ENCODE measurements at places on chromosomes 7 and 10. TPM values are rescaled to one million over a fixed set of nuclear protein-coding genes. Genes with fewer than 3 reads are reported as not detected.

CALN1 gene
- total RNA-seq: not detected

PRF1 gene
- total RNA-seq: 78.3 TPM

OR2A7 gene
- 3.9 TPM for total RNA-seq

SEMA3D gene
- not detected for total RNA-seq

C10orf90 gene
- total RNA-seq: not detected

PRSS2 gene
- not detected for total RNA-seq

FBH1 gene
- 66.0 TPM for total RNA-seq

CD36 gene
- total RNA-seq: not detected

HOXA3 gene
- not detected for total RNA-seq

ASZ1 gene
- not detected for total RNA-seq

TMEM176B gene
- total RNA-seq: not detected

PTN gene
- total RNA-seq: not detected

INA gene
- 0.25 TPM for total RNA-seq

CYP2W1 gene
- not detected for total RNA-seq

LANCL2 gene
- total RNA-seq: 11.3 TPM

LHFPL3 gene
- total RNA-seq: not detected

KCND2 gene
- not detected for total RNA-seq

CYP2C19 gene
- total RNA-seq: not detected

ACTR3C gene
- 11.7 TPM for total RNA-seq

LRRC18 gene
- total RNA-seq: not detected

GARS1 gene
- 165 TPM for total RNA-seq

FAM25A gene
- total RNA-seq: not detected

NPC1L1 gene
- total RNA-seq: not detected

GJC3 gene
- total RNA-seq: 0.16 TPM

PNLIPRP2 gene
- not detected for total RNA-seq

SVIL gene
- total RNA-seq: 15.6 TPM

GRID2IP gene
- total RNA-seq: not detected

FKBP9 gene
- total RNA-seq: 1.3 TPM

OPN1SW gene
- total RNA-seq: not detected

OPALIN gene
- total RNA-seq: not detected

MGMT gene
- 17.9 TPM for total RNA-seq

CRHR2 gene
- total RNA-seq: not detected

C7orf57 gene
- 0.11 TPM for total RNA-seq

METTL27 gene
- 2.7 TPM for total RNA-seq

FANK1 gene
- not detected for total RNA-seq

BUB3 gene
- 216 TPM for total RNA-seq

HGF gene
- not detected for total RNA-seq

HSPB1 gene
- 59.2 TPM for total RNA-seq

PON1 gene
- total RNA-seq: not detected

C10orf105 gene
- 0.61 TPM for total RNA-seq

CACNA2D1 gene
- not detected for total RNA-seq

PTPRZ1 gene
- not detected for total RNA-seq

ASB10 gene
- total RNA-seq: not detected

Data from T-helper 2 cell treated with Interferon-gamma antibody and Interleukin-4, amounts not matched to agents 100 ng/mL and 5 ng/mL, for 36 hours (primary cell).